Right hindlimb (tissue), 1 donor: ENCODE measurements at places on chromosomes 3 and 15.
A peak's percentile ranks its signal among the peaks of the same experiment; 100 is the strongest.

GRCh38 chr3:30613133-30613825, 6.9 kb downstream of the TGFBR2 start:
- no peak for DNase-seq

DNA sequence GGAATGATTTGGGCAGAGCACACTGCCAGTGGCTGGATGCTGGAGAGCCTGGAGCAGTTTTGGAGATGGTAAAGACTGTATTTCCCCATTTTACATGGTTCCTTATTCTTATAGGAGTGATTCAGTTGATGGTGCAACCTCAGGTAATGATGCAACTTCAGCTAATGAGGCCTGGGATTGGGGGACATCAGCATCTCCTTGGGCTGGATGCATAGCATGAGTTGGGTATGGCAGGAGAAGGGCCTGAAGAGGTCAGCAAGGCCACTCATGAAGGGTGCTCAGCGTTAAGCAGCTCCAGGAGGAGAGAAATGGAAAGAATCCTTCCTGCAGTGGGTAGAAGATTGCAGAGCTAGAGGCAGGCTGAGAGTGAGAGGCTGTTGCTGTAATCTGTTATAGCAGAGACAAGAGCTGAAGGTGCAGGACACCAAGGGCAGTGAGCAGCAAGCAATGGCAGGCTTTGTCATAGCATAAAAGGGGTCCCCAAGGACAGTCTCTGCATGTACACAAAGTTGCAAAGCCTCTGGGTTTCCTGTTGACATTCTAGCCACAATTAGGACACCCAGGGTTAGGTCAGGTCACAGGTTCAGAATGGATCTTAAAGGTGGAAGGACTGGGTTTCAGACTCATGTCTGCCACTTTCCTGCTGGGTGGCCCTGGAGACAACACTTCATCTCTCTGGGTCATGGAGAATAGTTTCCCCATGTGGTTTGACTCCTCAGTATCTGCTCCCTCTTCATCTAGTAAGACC, 29.5 kb upstream of the SNRK start:
- DNase-seq: no peak

DNA sequence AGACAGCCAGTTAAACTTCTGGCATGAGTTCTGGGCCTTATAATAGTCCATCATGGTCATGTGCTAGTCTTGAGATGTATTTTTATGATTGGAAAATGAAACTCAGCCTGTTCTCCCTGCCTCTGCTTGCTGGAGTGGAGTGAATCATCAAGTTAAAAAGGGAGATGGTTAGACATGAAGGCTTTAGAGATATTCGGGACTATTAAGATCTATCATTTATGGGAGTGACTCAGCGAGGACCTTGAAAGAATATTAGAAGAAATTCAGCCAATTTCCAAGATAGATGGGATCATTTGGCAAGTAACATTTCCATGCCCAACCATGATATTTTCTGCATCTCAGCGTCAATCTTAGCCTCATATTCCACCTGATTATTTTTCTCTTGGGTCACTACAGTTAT, 79.8 kb downstream of the AGBL1 start:
- no peak for DNase-seq

DNA sequence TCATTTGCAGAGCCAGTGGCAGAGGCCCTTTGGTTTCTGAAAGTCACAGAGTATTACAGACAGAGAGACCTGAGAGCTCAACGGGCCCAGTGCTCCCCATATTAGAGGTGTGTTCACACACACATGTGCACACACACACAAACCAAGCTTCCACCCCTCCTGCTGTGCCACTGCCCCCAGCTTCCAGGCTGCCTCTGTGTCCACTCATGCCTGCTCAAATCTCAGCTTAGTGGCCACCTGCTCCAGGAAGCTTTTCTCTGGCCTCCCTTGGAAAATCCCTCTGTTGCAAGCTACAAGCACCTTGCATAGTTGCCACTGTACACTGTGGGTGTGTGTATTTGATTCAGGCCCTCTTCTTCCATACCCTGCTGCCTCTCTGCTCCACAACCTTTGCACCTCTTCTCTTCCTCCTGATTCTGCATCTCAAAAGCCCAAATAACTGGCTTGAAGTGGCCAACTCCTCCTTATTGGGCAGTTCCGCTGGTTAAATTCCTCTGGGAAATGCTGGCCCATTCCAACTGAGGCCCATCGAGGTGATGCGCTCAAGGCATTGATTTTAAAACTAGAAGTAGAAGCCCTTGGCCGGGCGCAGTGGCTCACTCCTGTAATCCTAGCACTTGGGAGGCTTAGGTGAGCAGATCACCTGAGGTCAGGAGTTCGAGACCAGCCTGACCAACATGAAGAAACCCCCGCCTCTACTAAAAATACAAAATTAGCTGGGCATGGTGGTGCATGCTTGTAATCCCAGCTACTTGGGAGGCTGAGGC, 23.0 kb downstream of the MESD start:
- DNase-seq: no peak

DNA sequence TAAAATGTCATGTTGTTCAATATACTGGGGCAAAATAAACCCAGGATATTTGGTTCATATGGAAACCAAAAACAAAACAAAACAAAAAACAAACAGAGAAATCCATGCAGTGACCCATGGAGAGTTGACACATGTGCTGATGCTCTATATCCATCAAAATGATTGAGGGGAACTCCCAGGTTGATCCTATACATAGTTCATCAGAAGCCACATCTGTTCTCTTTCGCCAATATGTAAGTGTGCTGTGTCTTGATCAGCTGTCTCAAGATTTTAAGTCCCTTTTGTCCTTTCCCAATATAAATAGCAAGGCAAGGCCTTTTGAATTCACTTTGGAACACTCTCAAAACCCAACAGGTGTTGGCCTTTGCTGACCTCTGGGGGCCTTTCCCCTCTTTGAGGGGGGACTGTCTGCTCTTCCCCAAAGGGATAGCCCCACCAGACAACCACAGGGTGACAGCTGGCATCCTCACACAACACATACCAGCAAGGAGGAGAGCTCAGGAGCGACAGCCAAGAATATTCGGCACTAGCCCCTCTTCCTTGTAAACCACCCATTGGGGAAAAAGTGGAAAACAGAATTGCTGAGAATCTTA, 209.4 kb upstream of the CD96 start:
- DNase-seq: peak; percentile 24
